ENCODE measurements at places on chromosomes 11 and 22.

DNA sequence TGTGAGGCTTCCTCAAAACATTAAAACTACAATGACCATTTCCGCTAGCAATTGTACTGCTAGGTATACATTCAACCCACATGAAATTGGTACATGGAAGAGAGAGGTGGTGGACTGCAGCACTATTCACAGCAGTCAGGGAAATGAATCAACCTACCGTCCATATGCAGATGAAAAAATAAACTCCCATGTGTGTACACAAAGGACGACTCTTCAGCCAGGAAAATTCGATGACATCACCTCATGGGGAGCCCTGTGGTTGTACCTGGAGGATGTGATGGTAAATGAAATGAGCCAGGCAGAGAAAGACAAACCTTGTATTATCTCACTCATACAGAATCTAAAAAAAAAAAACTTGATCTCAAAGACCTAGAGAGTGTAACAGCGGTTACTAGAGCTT is 23.3 kb downstream of the RFPL3 start:
- DNase-seq = no peak

GRCh38 chr22:26281941-26282340 is 112.7 kb downstream of the SEZ6L start:
- DNase-seq = no peak

DNA sequence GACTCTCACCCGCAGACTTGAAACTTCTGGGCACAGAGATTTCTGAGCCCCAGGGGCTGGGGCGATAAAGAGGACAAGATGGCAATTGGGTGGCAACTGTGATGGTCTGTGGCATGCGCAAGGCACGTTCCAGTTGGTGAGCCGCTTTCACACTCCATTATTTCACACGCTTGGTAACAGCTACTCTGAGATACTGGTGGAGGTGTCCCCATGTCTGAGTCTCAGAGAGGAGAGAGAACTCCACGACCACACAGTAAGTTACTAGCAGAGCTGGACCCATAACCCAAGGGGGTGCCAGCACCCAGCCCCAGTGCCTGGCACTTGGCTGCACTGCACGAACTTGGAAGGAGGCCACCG is 6.0 kb upstream of the KCNJ4 start:
- no peak for DNase-seq

DNA sequence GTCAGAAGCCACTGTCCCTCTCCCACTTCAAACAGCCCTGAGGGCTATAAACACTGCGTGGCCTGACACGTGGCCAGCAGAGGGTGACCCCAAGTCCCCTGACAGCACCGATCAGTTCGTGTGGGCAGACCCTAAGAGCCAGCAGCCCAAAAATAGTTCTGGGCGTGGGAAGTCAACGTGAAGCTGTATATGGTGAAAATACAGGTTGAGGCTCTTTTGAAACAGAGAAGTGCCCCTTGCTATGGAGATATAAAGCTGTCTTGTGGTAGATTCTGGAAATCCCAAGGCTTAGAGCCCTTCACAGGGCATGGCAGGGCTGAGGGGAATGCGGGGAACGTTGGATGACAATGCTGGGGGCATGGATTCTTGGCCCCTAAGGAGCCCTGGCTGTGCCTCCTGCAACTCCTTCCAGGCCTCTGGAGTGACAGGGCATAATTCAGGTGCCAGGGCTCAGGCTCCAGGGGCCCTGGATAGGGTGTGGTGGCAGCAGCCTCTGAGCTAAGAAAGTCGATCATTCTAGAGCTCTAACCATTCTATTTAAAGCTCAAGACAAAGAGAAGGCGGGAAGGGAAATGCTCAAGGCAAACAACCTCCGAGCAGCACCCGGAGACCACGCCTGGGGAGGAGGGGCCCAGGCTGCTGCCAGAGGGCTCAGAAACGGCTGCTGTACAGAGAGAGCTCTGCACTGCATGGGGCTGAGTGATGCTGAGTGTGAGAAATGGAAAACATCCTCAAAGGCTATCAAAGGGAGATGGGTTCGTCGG is 60.4 kb upstream of the CD5 start:
- peak; percentile 75 for DNase-seq

- peak; percentile 97 for DNase-seq
Observed at GRCh38 chr11:118918128-118918685, 7.5 kb downstream of the BCL9L start.

- DNase-seq = peak; percentile 12
Observed at GRCh38 chr11:61927501-61927900, 10.1 kb upstream of the RAB3IL1 start.

DNA sequence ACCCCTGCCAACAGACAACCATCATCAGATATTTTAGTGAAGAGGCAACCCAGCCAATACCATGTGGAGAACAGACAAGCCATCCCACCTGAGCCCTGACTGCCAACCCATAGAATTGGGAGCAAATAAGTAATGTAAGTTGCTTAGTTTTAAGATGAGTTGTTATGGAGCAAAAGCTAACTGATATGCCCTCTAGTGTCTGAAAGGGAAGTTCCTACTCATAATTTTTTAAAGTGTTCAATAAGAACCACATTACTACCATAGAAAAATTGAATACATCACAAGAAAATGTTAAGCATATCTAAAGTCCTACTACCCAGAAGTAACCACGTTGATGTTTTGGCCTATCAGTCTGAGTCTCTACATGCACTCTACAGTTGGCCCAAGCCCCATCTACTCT is 50.8 kb upstream of the SLC36A4 start:
- no peak for DNase-seq

DNA sequence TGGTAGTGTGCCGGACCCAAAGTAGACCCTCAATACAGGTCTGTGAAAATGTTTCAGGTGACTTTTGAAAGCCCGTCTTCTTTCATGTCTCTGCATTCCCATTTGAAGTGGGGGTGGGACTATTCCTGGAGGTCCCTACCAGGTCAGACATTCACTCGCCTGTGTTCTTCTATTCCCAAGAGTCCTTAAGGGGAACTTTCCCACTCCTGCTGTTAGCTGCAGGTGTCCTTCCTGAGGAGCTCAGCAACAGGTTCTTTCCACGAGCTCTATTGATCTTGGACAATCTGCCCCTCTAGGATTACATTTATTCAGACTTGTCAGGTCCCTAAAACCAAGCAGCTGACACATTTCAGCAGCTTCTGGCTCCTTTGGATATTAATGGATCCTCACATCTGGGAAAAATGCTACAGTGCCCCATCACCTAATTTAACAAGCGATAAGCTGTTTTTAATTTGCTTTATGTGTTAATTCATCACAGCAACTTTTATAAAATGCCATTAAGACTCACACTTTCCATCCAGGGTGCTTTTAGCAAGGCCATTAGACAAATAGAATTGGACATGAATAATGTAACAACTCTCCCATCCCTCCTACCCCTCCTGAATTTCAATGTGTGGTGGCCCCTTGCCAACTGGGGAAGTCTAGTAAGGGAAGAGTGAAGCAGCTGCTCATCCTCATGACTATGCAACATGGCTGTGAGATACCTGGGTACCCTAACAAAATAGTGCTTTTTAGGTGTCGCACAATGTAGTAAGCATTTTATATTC is 259.5 kb upstream of the CCDC90B start:
- no peak for DNase-seq

DNA sequence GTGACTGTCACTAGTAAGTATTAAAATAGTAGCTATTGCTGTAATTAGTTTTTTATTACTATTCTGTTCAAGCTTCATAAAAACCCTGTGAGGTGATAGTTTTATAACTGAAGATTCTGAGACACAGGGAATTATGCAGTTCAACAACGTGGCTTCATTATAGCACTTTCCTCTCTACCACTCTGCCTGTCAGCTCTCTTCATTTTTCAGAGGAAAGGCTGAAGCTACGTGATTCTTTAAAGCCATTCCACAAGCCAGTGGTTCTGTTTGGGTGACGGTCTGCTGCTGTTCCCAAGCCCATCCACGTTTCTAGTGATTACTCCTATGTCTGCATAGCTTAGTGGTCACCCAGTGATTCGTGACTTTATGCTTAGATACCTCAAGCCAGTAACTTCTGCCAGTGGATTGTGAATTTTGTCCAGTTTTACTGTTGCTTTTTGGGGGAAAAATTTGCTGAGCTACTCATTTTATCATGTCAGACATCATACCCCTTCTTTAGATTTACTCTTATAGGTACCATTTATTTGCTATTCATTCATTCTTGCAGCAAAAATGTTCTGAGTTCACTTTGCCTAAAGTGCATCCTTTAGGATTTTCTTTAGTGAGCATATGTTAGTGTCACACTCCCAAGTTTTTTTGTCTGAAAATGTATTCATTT is 59.8 kb downstream of the UVRAG start:
- DNase-seq = no peak

DNA sequence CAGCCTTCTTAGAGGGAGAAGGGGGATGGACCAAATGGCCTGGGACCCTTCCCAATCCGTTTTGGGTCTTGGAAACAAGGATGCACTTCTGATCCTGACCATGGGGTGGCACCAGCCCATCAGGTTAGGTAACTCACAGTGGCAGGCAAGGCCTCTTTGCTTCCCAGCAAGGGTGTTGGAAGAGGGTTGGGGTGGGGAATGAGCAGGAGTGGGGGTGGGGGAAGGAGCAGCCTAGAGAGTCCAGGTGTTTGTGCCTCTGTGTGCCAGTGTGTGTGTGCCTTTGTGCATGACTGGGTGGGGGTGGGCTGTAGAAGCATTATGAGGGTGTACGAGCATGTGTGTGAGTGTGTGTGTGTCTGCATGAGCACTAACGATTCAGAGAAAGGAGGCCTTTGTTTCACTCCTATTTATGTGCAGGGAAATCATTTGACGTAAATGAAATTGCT is 213.1 kb downstream of the INSC start:
- peak; percentile 81 for DNase-seq

DNA sequence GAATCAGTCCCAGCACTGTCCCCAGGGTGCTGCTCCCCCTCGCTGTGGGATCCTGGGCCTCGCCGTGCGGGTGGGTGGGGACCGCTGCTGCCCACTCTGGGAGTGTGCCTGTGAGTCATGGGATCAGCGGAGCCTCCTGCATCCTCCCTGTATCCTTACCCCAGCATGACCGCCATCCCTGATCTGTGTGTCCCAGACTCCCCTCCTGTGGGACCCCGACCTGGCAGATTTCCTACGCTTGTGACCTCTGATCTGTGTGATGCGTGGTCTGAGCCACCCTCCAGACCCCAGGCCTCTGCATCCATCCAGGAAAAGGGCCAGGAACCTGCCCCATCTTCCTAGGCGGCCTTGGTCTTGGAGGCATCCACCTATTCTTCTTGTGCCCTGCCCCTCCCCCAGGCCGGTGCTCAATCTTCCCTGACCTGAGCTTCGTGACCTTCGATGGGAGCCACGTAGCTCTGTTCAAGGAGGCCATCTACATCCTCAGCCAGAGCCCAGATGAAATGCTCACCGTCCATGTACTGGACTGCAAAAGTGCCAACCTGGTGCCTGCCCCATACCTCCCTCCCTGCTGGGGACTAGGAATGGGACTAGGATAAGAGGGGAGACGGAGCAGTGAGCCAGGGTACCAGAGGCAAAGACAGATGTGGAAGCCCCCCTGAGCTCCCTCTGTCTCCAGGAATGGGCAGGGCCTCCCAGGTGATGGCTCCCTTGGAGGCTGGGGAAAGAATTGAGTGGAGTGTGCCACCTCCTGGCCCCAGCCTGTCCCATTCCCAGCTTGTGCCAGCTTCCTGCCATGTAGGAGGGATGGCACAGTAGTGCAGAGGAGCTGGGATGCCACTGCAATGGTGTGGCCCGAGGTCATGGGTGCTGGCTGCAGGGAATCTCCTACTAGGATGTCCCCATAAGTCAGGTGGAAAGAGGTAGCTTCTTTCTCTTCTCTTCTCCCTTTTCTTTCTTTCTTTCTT is 65.4 kb downstream of the OTOG start:
- DNase-seq = peak; percentile 71

GRCh38 chr22:24985826-24986214 is 33.3 kb downstream of the KIAA1671 start:
- DNase-seq = no peak

DNA sequence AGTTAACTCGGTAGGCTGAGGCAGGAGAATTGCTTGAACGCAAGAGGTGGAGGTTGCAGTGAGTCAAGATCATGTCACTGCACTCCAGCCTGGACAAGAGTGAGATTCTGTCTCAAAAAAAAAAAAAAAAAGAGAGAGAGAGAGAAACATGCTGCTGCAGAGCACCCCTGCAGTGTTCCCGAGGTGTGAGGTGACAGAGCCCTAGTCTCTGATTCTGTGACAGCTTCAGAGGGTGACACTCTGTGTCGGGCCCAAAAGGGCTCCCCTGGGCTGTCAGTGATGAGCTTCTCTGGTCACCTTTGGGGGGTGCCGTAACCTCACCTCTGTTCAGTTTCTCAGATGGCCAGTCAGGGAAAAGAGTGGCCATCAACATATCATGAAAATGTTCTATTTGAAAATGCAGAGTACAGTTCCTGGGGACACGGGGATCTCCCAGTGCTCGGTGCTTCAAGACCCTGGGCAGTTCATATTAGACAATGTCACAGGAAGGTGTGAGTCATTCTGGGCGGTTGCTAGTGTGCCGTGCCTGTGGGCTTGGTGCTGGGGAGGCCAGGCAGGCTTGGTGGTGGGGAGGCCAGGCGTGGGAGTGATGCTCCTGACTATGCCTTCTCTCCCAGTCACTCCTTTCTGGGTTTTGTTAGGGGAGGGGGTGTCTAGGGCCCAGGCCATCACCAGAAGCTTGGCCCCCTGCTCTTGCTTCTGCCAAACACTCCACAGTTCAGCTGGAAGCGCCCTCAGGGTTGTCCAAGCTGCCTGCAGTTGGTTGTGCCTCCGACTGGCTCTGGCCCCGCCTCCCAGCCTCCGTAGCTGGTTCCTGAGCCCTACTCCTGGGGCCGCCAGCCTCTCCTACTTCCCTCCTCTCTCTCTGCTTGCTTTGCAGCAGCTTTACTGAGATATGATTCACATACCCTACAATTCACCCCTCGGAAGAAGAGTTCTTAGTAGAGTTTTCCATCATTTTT is 52.5 kb upstream of the CLDN5 start:
- no peak for DNase-seq
